ENCODE measurements at places on chromosomes 6 and 20. TPM values are rescaled to one million over a fixed set of nuclear protein-coding genes. Genes with fewer than 3 reads are reported as not detected.

The SOBP gene
- total RNA-seq: 0.51 TPM

The TCF21 gene
- not detected for total RNA-seq

The LY6G6C gene
- not detected for total RNA-seq

The ZNF322 gene
- total RNA-seq: 15.4 TPM

The PI16 gene
- total RNA-seq: not detected

The PRKN gene
- 1.0 TPM for total RNA-seq

The SLC17A2 gene
- not detected for total RNA-seq

The CST5 gene
- total RNA-seq: not detected

The MMP24 gene
- total RNA-seq: 17.1 TPM

The BPI gene
- total RNA-seq: not detected

The ECT2L gene
- not detected for total RNA-seq

The LRRN4 gene
- 21.3 TPM for total RNA-seq

The SCAF8 gene
- total RNA-seq: 10.2 TPM

The OR2H2 gene
- total RNA-seq: not detected

The SUMO4 gene
- not detected for total RNA-seq

The EYS gene
- total RNA-seq: not detected

The RAMACL gene
- not detected for total RNA-seq

Data from Caki2 (cell line).